Stimulated activated CD4-positive, alpha-beta T cell treated with anti-CD3 and anti-CD28 coated beads, Interleukin-15, amount 100 ng/mL, for 24 hours (primary cell): ENCODE measurements at places on chromosomes 2 and 18.

GRCh38 chr2:8980096-8980495, 23.4 kb downstream of the MBOAT2 start:
- no peak for DNase-seq

DNA sequence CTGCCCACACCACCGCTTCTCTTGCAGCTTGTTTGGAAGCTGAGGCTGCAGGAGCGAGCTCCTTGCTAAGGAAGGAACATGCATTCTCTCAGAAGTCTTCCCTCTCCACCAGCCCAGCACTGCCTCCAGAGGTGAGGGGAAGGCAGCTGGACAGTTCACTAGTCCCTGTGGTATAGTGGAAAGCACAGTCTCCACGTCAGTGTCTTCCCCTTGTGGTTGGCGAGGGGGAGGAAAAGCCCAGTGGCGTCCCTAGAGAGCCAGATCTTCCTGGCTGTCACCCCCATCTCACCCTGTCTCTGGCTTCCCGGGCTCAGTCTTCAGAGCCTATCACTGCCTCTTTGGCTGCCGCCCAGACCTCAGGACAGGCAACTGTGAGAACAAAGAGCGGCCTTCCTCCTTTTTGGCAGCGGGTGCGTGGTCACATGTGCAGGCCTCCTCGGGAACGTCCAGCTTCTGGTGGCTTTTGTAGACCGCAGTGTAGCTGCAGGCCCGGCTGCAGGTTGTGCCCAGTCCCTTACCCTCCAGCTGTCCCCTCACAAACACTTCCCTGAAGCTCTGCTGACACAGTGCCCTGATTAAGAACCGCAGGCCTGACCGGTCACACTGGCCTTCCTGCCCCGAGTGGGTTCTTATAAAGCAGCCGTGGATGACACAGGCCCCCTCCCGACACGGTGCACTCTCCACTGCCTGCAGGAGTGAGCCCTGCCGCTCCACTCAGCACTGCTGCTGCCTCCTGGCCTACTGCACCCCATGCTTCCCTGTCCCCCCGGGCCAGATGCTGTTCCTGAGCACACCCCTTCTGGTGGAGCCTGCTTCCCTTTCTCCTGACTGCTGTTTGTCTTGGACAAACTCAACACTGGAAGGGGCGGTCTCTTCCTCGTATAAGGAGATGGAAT, 90.9 kb downstream of the RNF144A start:
- no peak for DNase-seq

GRCh38 chr2:134862069-134862468, 23.7 kb downstream of the ACMSD start:
- no peak for DNase-seq

- no peak for DNase-seq
Measured at GRCh38 chr2:168738062-168738461, 64.4 kb upstream of the NOSTRIN start.

DNA sequence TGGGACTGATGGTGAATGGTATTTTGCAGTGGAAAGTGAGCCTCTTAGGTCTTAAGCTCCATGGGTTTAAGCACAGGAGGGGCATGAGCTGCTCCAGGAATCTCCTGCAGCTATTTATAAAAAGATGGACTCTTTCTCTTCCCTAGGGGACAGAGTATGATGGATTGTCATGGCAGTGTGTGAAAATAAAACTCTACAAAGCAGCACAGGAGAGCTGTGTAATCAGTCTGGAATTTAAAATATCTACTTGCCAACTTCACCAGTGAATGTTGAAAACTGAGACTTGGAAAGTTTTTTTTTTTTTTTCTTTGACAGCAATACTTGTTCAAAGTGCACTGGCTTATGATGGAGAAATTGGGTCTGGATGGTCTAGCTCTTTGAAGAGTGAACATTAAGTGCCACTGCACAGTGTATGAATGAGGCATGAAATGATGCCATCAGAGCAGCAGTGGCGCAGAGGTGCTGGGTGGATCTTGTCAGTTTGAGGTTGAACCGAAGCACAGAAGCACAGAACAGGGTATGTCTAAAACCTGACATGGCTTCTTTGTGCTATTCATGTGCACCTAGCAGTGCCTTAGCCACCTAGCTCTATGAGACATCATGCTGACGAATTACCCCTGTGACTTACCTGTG, 245.4 kb downstream of the PTPRM start:
- DNase-seq: no peak

DNA sequence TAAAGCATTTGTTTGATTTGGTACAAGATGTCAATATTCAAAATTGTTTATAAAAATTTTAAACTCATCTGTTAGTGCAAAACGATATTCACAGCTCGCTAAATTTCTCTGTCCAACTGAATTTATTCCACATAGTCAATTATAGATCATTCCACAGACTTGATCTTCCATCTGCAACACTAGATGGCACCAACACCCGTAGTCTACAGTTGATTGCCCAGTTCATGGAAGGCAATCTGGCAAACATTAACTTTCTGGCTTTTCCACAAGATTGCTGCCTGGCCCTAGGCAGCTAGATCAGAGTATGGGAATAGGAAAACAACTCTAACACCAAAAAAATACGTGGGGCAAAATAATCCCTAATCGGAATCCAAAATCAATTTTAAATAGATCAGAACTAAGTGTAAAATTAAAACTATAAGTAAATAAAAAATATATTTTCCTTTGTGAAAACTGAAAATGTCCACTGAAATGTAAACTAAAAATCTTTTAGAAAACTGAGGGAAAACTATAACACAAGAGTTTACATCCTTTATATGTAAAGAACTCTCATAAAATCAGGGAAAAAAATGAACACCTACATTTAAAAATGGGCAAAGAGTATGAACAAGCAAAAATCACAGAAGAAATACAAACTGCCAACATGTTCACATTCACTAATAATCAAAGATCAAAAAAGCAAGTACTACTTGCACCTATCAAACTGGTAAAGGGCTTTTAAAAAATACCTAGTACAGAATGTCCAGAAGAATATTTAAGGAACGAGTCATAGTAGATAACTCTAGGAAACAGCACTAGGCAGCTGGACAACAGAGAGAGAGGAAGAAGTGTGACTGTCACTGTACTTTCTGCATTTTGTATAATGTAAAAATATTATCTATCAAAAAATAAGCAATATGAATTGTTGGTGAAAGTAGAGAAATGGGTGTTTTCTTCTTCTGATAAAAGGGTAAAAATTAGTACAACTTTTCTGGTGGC, 35.0 kb downstream of the RTN4 start:
- DNase-seq: peak; percentile 27

- no peak for DNase-seq
Measured at GRCh38 chr2:6827566-6828298, 38.0 kb downstream of the CMPK2 start.

DNA sequence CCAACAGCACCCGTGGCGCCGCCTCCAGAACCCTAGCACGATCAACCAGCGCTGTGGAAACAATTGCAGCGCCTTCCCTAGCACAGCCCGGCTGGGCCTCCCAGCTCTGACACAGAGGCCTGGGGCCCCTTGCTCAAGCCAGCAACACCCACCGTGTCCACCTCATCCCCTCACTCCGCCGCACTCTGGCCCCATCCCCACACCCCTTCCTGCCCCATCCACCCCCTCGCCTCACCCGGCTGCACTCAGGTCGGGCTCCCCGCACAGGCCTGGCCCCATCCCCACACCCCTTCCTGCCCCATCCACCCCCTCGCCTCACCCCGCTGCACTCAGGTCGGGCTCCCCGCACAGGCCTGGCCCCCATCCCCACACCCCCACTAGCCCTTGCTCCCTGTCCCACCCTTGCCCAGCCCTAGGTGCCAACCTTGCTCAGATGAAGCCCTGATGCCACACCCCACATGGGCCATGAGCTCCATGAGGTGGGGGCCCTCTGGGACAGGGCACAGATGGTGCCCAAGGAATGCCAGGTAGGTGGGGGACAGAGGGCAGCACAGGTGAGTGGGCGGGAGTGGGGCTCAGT, 28.7 kb downstream of the KIF1A start:
- no peak for DNase-seq

GRCh38 chr18:2529154-2529553, 42.2 kb downstream of the METTL4 start:
- DNase-seq: no peak
